ENCODE measurements at places on chromosomes 11 and 22.

- DNase-seq = no peak
Observed at GRCh38 chr11:77188633-77189491, 60.8 kb downstream of the MYO7A start.

DNA sequence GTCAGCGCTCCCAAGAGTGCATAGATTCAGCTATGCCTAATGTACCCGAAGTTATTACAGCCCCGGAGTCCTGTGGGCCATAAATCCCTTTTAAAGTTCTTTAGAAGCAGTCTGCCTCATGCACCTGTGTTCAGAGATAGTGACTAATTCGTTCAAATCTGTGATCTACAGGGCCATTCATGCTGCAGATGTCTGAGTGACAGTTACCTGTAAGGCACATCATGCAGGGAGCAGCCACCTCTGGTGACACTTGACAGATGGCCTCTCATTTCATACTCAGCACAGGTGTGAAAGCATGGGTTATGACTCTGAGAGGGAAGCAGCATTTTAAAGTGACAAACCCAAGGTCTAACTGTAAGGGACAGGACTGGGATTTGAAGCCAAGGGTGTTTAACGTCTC, 2.4 kb upstream of the E2F8 start:
- no peak for DNase-seq

- DNase-seq = peak; percentile 15
Observed at GRCh38 chr11:85875505-85875904, 20.3 kb downstream of the CCDC83 start.

DNA sequence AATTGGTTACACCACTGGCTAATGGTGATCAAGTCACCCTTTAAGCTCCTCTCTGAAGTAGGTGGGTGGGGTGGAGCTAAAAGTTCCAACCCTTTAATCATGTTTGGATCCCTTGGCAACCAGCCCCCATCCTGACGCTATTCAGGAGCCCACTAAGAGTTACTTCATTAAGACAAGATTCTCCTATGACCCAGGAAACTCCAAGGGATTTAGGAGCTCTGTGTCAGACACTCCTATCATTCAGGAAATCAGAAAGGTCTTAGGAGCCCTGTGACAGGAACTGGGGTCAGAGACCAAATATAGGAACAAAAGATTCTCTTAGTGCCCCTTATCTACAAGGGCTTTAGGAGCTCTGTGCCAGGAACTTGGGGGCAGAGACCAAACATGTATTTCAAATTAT, 141.3 kb downstream of the ATG16L2 start:
- no peak for DNase-seq

DNA sequence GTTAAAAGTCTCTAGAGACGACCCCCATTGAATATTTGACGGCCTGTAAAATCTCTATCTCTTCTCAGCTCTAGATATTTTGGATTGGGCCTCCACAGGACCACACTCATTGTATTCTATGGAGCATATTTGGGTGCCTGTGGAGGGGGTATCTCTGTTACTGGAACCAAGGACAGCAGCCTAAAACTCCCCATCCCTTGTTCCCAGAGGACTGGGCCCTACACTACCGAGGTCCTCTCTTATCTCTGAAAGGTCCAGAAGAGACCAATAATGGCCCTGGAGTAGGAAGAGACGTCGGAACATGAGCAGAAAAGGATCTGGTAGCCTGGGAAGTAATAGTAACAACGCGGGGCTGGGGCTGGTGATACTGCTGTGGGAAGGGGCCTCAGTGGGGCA, 542 bp downstream of the HPS4 start:
- no peak for DNase-seq

GRCh38 chr22:37599153-37599552, 9.5 kb upstream of the GGA1 start:
- DNase-seq = no peak

DNA sequence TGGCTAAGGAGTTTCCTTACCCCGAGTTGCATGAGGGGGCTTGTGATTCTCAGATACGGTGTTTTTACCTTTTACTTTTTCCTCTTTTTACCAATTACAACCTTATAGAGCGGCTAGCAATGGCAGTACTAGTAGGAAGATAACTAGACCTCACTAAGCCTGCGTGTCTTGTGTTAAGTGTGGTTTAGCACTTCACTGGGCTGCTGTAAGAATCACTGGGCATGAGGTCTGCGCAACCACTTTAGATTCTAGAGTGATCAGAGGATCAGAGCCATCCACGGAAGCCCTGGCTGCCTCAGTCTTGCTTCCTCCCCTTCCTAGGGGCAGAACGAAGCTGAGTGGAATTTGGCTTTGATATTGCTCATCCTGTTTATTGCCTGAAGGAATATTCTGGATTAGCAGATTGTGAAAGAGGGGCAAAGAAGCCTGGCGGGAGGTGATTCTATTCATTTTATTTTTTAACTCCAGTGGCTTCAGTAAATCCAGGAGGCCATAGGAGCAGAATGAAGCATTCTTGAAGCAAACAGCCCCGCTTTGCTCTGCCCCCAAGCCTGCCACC, 88.5 kb downstream of the GRAMD1B start:
- DNase-seq = no peak

DNA sequence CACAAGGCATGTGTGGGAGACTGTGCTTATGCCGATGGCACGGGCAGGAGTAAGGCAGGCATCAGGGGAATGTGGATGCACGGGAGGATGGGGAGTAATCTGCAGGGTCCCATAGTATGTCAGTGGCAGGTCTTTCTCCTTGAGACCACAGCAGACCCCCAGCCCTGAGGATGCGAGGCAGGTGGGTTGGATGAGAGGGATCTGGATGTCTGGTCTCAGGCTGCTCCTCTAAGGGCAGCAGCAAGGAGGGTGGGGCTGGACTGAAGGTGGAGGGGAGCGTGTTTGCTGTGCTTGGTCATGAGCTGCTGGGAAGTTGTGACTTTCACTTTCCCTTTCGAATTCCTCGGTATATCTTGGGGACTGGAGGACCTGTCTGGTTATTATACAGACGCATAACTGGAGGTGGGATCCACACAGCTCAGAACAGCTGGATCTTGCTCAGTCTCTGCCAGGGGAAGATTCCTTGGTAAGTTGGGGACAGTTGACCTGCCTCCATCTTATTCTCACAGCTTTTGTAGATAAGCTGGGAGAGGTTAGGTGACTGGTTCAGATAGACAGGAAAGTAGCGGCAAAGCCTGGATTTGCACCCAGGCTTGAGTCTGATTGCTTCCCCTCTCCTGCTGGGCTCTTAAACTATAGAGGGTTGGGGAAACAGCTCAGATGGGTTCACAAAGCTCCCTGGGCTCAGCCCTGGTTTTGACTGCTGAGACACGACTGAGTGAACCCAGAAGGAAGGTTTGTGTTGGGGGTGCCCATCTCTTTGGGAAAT, at the start of gene APOL1:
TSS of gene APOL1 (plus strand) at position 380 of the 769 bp plus-strand sequence. CDS start 1,823 bp downstream, outside the sequence.
- peak; percentile 62 for DNase-seq

DNA sequence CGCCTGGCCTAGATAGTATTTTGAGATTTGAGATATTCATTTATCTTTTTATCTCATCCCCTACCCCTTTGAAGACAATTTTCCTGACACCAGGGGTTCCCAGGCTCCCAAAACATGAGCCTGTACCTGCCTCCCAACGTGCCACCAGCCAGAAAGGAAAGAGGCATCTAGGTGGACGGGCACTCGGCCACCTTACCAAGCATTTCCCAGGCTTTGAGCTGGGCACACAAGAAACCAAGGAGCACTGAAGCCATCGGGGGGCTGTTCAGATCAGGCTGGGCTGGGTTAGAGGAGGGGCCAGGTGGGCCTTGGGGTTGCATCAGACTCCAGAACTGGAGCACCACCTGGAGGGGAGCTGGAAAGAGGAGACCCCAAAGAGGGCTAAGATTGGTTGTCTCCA, 28.5 kb upstream of the BAIAP2L2 start:
- no peak for DNase-seq

DNA sequence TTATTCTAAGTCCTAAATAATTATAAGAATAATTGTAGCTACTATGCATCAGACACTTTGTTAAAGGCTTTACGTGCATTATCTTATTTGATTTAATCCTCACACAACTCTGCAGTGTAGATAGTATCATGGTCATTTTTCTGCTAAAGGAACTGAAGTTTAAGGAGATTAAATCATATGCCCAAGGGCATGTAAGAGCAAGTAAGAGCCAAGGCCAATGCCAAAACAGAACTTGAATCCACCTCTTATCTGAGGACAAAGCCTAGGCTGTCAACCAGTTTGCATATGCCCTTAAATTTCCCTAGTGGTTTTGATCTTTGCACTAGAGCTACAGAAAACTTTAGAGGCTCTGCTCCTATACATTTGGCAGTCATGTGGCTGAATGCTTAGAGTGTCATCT, 65.6 kb upstream of the OR5AK2 start:
- no peak for DNase-seq

DNA sequence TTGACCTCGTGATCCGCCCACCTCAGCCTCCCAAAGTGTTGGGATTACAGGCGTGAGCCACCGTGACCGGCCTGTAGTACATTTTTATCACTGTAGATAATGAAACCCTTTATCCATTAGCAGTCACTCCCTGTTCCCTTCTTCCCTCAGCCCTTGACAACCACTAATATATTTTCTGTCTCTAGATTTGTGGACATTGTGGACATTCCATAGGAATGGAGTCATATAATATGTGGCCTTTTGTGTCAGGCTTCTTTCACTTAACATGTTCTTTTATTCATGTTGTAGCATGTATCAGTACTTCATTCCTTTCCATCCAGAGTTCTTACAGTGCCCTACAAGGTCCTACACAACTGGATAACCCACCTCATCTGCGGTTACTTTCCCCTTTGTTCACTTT, 30.5 kb downstream of the RRM1 start:
- no peak for DNase-seq

DNA sequence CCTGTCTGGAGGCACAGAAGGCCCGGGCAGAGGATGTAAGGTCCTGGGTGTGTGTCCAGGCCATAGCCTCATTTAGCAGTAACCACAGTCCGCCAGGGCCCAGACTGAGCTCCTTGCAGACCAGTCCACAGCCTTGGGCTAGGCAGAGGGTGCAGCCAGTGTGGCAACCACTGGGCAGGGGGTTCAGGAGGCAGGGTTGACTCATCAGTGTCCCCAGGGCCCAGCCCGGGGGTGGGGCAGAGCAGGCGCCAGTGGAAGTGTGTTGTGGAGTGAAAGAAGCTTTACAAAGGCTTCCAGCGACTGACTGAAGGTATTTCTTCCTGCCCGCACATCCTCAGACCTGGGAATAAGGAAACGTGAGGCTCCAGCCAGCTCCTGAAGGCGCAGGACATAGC, 27.7 kb upstream of the WNT11 start:
- DNase-seq = no peak

DNA sequence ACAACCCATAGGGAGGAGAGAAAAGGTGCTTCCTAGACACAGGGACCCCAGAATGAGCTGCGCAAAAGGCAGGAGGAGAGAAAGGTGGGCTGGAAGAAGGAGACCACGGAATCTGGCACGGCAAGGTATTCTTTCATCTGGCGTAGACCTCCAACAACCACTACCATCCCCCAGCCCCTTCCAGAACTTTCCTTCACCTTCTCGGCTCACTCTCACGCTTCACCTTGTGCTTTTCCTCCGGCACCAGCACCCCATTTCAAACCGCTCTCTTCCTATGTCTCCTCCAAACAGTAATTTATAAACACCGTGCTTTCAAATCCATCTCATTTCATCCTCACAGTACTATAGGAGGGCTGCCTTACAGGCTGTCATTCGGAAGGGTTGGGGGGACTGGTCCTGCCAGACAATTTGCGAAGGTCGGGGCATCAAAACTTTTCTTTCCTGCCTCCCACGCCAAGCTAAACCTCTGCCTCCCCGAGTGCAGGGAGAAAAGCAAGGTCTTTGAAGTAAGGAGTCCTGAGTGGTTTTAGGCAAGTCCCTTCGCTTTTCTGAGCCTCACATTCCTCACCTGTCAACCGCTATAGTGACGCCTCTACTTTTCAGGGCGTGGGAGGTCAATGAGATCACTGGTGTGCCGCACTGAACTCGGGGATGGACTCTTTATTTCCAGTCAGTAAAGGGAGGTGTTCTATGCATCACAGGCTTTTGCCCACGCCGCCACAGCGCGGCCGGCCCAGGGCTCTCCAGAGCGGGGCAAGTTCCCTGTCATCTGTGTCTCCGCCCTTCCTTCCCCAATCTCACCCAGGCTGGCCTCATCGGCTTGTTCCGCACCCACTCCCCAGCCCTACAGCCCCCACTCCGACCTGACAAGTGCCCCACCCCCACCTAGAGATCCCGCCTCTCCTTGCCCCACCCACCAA, 800 bp downstream of the KCTD21 start:
- DNase-seq = peak; percentile 66

- DNase-seq = peak; percentile 84
Observed at GRCh38 chr11:131064373-131064991, 148.2 kb upstream of the SNX19 start.

DNA sequence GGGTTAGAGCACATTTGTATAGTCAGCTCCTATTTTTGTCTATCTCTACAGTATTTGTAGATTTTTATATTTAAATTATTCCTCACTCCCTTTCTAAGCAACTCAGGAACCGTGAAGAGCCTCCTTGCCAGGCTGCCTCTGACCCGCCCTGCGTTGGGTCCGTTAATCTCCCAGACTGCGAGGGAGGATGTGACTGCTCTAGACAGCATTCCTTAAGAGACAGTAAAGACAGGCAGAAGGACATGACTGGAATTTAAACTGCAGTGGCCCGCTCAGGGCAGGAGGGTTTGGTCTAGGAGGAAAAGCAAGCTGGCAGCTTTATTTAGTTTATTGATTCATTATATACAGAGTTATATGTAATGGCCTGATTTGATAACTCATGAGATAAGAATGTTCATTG, 413.7 kb downstream of the TMEM135 start:
- no peak for DNase-seq

- no peak for DNase-seq
Observed at GRCh38 chr11:36253238-36253637, 36.0 kb downstream of the COMMD9 start.

GRCh38 chr22:24413736-24414385, 13.5 kb upstream of the ADORA2A start:
- DNase-seq = no peak

DNA sequence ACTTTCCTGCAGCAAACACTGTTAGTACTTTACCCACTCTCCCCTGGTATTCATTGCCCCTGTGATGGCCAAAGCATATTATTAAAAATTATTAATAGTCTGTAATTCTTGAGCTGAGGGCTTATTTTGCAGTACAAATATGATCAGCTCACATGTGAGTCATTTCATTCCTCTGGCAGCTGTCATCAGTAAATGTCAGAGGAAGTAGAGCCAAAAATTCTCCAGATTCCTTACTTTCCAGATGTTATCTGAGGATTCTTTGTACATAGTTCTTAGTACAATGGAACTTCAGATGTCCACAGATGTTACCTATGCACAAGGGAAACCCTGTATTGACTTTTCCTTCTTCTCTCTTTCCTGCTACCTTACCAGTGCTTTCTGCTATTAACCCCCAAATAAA, 12.5 kb downstream of the OR5B3 start:
- DNase-seq = peak; percentile 63

DNA sequence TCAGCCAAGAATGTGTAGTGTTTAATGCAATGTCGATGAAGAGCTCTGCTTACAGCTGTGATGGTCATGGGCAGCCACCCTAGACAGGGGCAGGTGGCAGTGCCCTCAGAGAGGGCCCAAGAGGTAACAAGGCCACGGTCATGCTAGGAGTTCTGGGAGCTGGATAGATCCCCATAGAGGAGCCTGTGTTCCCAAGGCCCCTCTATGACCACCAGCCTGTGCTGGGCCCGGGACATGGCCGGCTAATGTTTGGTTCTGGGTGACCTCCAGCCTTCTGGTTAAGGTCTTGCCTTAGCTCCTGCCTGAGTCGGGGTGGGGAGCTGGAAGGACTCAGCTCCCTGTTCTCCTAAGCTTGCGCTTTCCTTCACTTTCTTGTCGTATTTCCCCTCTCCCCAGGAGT, 65.1 kb downstream of the GRIK4 start:
- DNase-seq = no peak
